Activated CD8-positive, alpha-beta memory T cell treated with anti-CD3 and anti-CD28 coated beads for 1 hour (primary cell): ENCODE measurements at places on chromosomes 4 and X.

DNA sequence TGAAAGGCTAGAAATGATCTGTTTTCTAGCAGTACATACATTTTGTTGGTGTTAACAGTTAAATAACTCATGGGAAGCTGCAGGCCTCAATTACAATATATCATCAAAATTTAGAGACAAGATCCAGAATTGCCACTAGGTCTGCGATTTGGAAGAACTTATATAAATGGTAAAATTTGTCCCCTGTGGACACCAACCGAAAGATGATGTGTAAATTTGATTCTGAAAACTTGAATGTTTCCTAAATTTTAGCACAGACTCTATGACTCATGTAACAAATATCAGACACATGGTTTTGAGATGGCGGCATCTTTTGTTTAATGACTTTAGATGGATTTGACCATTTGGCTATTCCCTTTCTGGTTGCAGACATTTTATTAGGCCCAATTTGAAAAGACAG is 6.0 kb upstream of the HPGDS start:
- DNase-seq = no peak

DNA sequence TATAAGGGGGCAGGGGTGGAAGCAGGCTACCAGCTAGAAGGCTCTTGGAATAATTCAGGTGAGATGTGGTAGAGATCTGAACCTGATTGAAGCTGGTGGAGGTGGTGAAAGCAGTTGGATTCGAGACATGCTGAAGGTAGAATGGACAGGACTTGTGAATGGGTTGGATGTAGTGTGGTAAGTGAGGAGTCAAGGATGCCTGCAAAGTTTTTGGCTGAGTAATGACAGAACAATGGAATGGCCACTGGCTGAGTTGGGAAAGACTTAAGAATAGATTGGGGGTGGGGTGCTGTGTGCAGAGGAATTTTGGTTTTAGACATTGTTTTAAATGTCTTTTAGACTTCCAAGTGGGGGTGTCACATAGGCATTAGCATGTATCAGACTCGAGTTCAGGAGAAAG is 33.5 kb downstream of the HPF1 start:
- no peak for DNase-seq

GRCh38 chr4:177441061-177441802 is 1.0 kb downstream of the AGA start:
- no peak for DNase-seq

DNA sequence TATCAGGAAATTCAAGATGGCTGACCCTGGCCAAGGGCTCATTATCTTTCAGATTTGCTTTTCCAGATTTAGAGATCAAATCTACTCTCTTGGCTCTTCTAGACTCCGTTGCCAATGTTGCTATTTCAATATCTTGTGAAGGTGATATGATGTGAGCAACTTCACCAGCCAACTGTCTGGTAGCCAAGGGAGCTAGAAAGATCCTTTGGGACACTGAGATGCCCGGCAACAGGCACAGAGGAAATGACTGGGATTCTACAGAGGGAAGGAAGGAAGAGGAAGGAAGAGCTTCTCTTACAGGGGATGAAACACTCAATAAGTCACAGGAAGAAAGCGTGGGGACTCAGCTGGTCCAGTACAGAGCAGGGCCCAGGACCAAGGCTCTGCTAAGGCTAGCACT is 121.9 kb upstream of the GPC4 start:
- no peak for DNase-seq

- no peak for DNase-seq
These were observed 353.1 kb upstream of the SPOCK3 start for GRCh38 chr4:167587361-167587760.

DNA sequence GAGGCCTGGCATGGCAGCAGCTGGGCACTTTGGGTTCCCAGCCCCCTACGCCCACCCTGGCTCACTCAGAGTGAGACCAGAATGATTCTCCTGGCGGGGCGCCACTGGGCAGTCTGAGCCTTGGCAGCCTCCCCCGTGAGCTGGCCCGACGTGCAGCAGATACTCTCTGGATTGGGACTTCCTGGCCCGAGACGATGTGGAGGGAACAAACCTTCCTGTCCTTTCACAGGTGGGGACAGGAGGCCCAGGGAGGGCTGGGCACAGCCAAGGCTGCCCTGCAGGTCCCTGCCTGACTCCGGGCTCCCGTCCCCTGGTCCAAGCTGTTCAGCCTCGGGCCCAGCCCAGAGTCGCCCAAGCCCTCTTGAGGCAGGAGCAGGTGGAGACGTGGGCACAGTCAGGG is 17.9 kb upstream of the ADD1 start:
- DNase-seq = no peak

DNA sequence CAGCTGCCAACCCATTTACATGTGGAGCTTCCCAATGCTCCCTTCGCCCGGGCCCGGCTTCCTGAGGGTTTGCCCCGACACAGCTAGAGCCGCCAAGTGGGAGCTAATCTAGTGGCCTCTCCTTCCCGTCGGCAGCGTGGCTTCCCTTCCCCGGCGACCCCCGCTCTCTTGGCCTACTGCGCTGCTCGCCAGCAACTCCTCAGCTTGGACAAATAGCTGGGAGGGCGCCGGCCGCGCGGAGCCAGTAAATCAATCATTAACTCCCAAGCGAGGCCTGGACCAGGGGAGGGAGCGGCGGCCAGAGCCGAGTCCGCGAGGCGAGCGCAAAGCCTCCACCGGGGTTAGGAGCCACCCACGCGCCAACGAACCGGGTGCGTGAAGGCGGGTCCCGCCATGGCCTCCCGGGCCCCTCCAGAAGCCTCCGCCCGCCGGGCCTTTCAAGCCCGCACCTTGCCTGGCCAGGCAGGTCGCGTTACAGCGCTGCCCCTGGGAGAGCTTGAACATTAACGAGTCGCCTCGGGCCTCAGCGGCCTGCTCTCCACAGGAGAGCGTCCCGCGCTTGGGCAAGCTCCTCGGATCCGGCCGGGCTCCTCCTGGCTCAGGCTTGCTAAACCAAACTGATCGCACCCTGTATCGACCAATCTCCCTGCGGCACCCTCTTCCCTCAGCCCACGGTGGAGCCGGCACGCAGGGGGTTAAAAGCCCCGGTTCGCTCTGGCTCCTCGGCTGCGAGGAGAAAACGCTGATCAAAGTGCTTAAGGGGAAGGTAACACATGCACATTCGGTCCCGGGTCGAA is 10.6 kb upstream of the BCOR start:
- DNase-seq = no peak

DNA sequence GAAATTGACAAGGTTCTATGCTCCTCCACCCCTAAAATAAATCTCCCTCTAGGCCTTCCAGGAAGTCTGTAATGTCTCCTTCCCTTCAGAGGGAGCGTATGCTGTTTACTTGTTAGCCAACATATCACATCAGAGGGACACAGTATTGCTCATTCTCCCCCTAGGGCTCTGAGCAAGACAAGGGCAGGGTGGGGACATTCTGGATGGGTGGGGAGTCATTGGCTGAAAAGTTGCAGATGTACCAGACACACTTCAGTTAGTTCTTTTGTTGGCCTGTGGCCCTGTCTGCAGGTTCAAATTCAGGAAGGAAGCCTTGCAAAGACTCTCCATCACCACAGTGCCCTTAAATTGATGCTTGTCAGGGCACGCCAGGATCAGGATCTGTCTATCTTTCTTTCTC is 106.3 kb upstream of the TEX13D start:
- DNase-seq = no peak

GRCh38 chr4:173498023-173498422 is 32.0 kb downstream of the HAND2 start:
- no peak for DNase-seq

DNA sequence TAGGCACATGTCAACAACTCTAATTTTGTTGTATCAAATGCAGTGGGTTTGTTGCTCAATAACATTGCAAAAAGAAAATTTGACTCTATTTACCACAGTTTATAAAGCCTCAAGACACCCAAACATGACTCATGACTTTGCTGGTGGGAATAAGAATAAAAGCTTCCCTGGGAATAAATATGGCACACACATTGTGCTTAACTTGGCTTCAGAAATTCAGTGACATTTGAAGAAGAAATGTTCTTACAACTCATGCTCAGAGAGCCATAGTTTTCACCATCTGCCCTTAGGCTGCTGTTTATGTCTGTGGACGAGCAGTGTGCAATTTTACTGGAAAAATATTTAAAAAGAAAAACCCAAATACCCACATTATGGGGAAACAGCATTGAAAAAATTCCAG is 60.9 kb downstream of the SPATA18 start:
- no peak for DNase-seq

GRCh38 chrX:14412686-14413085 is 116.7 kb upstream of the GLRA2 start:
- no peak for DNase-seq

- no peak for DNase-seq
These were observed 983.5 kb downstream of the FAT4 start for GRCh38 chr4:126298271-126298670.

DNA sequence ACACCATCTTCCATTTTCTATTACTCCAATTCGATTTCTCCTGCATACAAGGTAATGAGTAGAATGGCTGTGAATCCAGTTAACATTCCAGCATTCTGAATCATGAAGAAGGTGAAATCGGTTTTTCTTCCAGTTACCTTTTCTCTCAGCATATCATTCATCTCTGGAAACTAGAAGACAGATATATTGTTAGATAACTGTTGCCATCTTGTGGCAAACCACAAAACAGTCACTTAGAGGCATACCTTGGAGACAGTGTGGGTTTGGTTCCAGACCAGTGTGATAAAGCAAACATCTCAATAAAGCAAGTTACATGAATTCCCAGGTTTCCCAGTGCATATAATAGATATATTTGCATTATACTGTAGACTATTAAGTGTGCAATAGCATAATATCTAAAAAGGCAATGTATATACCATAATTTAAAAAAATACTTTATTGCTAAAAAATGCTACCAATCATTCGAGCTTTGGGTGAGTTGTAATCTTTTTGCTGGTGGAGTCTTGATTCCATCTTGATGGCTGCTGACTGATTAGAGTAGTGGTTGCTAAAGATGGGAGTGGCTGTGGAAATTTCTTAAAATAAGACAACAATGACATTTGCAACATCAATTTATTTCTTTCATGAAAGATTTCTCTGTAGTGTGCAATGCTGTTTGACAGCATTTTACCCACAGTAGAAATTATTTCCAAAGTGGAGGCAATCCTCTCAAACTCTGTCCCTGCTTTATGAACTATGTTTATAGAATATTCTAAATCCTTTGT is 82.1 kb downstream of the SLC39A8 start:
- no peak for DNase-seq

- no peak for DNase-seq
These were observed 26.2 kb upstream of the MXD4 start for GRCh38 chr4:2288051-2288541.

- no peak for DNase-seq
These were observed 10.4 kb downstream of the RAB9A start for GRCh38 chrX:13699183-13699826.

GRCh38 chrX:7263330-7263729 is 115.4 kb upstream of the PUDP start:
- no peak for DNase-seq

DNA sequence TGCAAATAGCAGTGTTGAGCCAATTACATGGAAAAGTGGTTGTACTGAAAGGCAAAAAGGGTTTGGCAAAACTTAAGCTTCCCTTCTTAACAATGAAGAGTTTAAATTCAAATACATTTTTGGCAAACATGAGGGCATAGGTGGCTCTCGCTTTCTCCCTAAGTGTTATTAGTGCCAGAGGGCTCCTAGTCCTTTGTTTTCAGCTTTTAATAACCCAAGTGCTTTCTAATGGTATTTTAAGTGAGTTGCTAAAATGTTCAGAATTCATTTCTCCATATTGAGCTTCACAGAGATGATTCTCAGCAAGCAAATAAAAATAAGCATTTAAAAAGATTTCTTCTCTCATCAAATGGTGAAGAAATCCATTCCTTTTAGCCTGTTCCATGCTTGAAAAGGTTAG is 123.7 kb downstream of the HS6ST2 start:
- DNase-seq = no peak

GRCh38 chrX:33207056-33207455 is 4.3 kb downstream of the DMD start:
- DNase-seq = no peak
